ENCODE measurements at places on chromosomes 3 and 15.

DNA sequence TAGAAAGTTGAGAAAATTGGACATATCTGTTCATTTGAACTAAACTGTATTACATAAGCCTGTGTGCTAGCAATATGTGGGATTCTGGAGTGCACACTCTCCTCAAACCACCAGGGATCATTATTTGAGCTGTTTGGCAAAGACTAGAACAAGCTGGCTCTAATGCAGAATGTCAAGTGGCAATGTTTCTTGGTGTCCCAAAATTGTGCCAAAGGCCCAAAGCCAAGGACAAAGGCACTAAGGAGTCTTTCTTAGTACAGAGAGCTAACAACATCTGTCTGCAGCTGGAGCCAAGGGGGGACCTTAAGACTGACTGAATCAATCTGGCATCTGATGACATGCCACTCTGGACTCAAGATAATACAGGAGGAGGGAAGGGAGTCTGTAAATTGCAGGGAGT, 76.7 kb upstream of the STRIT1 start:
- DNase-seq: no peak

DNA sequence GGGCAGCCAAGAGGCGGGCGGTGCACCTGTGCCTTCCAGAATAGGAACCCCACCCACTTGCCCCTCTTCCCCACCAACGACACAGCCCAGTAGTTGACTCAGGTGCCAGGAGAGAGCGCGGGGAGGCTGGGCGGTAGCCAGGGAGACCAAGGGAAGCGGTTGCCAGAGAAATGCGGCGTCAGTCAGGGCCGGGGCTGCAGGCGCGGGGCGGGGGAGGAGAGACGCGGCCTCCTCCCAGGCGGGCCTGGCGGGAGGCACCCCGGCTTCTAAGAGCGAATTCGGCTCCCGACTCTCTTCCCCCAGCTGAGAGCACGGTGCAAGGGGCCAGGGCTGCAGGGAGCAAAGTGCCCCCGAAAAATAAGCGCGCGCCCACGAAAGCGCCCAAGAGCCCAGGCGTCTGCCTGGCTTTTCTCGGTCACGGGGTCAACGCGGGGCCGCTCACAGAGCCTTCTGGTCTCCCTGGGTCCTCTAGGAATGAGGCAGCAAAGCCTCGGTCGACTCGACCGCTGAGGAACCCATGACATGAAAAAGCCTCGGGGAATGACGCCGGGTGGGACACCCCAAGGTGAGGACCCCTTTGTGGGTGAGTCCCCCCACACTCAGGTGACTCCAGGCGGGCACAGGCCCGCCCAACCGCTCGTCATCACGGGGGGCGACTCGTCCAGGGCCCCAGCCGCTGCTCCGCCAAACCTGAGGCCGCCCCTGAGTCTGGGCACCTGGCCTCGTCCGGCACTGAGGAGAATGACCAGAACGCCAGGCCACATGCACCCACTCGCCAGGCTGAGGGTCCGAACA, 716 bp downstream of the CPEB1 start:
- DNase-seq: no peak

DNA sequence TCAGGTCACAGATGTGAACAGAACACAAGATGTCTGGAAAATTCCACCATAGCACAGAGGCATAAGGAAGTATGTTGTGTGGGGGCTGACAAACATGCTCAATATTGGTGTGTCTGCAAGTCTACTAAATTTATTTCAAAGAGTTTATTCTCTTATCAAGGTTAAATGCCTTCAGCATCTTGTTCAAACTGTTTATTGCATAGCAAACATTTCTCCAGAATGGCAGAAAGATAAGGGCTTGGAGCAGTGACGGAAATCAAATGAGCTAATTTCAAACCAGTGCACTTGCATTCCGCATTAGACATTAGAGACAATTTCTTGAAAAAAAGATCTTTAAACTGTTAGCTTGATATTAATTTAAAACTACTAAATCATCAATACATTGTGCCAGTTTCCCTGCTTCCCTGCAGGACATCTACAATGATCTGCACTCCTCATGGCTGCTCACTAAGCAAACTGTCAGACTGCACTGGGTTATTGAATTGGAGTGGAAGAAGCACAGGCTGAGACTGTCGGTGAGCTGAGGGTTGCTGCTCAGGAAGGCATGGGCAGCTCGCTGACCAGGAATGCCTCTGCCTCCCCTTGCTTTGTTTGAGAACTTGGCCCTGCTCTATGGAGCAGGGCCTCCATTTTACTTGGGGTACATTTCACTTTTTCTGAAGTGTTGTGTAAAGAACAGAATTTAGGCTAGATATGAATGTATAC, 89.4 kb downstream of the KCNAB1 start:
- no peak for DNase-seq

DNA sequence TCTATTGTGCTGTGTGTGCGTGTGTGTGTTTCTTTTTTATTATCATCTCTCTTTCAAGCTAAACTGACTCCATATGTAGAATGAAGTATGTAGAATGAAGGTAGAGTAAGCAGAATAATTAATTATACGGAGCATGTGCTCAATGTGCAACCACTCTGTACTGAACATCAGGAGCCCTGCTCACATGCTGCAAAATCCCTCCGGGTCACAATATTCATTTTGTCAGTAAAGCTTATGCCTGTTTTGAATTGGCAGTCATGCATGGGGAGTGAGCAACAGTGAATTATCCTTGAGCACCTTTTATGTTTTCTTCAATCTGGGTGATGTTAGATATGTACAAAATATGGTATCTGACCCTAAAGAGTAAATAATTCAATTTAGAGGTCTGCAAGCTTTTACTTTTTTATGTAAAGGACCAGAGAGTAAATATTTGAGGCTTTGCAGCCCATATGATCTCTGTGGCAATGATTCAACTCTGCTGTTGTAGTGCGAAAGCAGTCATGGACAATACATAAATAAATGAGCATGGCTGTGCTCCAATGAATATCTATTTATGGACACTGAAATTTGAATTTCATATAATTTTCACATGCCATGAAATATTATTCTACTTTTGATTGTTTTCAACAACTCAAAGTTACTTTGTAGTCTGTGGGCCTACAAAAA, 199.9 kb downstream of the VGLL3 start:
- no peak for DNase-seq

DNA sequence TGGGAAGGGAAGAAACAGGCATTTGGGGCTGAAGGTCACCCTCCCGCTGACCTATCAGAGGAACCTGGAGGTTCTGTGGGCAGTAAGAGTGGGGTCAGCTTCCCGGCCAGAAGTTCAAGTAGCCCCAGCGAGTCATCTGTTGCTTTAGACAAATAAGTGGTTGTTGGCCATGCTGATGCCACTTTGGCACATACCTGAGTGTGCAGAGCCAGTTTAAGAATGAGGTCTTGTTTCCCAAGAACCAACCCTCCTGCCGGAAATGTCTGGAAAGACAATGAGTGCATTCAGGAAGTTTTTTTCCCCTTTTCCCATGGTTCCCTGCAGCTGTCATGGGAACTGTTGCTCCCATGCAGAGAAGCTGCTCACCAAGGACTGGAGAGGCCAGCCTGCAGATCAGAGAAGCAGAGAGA, 166.7 kb downstream of the ZNF621 start:
- DNase-seq: no peak

DNA sequence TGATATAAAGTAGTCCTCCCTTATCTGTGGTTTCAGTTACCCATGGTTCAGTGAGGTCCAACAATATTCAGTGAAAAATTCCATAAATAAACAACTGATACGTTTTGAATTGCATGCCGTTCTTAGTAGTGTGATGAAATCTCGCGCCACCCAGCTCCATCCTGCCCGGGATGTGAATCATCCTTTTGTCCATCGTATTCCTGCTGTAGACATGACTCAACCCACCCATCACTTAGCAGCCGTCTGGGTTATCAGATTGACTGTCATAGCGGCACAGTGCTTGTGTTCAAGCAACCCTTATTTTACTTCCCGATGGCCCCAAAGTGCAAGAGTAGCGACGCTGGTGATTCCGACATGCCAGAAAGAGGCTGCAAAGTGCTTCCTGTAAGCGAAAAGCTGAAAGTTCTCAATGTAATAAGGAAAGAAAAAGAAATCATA, 48.0 kb upstream of the MEX3B start:
- DNase-seq: no peak

DNA sequence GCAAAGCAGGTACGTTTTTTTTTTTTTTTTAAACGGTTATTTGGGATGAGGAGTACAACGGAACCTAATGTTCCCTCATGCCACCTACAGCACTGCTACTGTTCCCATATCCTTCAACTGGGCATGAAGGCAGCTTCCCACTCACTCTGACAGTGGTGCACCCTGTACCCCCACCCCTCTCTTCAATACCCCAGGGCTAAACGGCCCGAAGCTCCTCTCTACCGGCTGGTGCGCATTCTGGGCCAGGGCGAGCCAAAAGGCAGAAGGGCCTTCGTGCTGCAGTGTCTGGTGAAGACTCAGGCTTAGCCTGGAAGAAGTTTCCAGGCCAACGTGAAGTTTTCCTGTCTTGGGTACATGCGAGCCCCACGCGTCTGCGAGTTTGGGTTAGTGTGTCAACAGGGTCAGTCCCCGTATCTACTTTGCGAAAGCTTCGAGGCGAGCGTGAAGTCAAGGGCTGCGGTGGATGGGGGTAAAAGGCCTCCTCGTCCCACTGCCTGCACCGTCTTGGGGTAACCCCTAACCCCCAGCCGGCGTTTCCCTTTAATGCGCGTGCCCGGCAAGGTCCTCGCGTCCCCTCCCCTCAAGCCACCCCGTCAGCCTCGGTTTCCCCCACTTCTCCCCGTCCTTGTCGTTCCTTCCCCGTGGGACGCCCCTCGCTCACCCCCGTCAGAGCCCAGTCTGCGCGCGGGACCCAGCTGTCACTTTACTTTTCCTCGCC, 765 bp upstream of the UBE2E2 start:
- DNase-seq: no peak

DNA sequence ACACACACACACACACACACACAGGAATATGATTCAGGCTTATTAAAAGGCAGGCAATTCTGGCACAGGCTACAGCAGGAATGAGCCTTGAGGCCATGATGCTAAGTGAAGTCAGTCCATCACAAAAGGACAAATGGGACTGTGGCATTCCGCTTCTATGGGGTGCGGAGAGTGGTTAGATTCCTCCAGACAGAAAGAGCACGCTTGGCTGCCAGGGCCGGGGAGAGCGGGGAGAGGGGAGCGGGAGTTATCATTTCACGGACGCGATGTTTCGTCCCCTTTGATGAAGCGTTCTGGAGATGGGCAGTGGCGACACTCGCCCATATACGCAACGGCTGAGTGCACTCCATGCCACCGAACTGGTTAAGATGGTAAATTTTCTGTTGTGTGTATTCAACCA, 58.5 kb upstream of the FAM174B start:
- no peak for DNase-seq

DNA sequence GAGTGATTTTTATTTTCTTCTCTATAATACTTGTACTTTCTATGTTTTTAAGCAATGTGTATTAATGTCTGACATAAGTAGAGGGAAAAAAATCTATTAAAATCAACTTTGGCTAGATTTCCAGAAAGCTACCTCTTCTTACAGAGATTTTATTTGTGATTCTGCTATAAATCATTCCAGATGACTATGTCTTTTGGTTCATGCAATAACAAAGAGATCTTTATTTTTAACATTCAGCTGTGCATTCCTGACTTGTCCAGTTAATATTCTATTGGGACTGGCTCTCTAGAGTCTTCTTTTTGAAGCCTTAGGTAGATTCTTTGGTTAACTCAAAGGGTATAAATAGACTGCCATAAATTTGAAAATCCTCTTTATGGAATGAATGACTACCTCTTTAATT, 74.3 kb upstream of the ARPP21 start:
- no peak for DNase-seq

- DNase-seq: no peak
Measured at GRCh38 chr3:48364840-48365239, 7.2 kb upstream of the FBXW12 start.

DNA sequence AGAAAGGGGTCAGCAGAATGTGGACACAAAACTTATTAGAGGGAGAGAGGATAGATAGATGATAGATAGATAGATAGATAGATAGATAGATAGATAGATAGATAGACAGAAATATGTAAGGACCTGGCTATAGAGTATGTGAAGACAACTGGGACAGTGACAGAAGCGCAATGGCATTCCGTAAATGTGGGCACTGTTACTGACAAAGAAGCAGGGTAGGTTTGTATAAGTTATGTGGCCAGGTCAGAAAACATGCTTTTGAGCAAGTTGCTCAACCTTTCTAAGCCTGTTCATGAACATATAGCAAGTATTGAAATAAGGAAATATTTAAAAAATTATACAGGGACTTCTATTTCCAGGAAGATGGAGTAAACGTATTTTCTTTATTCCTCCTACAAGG, 17.3 kb upstream of the SNTN start:
- no peak for DNase-seq

GRCh38 chr3:62727536-62727935, 147.7 kb downstream of the CADPS start:
- DNase-seq: no peak

DNA sequence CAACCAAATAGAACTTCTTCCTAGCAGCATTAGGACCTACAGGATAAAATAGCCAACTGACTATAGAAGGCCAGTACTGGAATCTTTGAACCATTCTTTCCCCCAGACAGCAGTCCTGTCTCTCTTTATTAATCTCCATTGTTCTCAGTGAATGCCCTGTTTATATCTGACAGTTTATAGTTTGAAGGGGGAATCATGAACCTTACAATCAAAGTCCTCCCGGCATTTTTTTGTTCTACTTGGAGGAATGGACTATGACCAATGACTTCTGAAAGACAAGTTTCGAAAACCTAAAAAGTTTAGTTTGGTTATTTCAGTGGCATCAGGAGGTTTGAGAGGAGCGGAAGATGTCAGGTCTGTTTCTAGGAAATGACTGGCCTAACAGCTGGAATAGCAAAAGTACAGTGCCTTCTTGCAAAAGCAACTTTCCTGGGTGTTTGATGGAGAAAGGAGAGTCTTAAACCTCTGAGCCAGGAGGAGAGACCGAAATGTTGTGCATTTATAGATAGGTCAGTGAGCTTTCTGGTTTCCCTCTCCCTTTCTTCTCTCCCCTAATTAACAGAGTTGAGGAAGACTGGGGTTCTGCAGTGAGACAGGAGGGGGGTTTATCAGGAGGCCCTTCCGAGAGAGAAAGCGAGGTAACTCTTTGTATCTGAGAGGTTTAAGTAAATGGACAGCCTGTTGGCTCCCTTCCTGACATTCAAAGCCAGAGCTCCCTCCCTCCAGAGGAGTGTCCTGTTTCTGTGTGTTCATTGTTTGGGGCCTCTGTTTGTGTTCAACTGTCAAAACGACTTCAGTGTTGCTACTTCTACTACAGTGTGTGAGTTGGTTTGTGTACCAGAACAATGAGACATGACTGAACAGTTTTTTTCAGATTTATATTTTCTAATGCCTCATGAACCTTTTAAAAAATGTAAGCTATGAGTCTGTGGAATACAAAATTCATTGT, 383.0 kb upstream of the RARB start:
- DNase-seq: no peak

DNA sequence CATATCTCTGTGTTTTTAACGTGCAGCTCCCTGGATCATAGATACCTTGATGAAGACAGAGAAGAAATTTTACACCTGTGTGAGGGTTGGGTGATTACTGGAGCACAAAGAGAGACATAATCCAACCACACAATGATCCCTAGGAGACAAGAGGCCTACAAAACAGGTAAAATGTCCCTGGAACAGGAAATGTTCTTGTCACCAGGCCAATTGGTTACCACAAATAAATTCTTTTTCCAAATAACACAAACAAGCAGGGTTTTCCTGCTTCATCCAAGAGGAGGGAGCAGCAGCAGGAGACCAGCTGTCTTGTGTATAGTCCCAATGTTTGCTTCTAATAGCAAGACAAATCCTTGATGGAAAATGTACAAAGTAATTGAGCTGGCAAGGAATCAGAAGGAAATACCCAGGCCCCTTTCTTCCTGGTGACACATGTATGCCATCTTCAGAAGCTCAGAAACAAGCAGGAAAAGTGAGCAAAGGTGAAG, 1.4 kb downstream of the MGLL start:
- no peak for DNase-seq
